ENCODE measurements at places on chromosomes 1 and 21.

GRCh38 chr1:195328102-195328501, 1280.1 kb downstream of the KCNT2 start:
- DNase-seq, result no peak

- no peak for DNase-seq
These were observed 32.2 kb downstream of the SLC30A7 start for GRCh38 chr1:100928128-100928527.

DNA sequence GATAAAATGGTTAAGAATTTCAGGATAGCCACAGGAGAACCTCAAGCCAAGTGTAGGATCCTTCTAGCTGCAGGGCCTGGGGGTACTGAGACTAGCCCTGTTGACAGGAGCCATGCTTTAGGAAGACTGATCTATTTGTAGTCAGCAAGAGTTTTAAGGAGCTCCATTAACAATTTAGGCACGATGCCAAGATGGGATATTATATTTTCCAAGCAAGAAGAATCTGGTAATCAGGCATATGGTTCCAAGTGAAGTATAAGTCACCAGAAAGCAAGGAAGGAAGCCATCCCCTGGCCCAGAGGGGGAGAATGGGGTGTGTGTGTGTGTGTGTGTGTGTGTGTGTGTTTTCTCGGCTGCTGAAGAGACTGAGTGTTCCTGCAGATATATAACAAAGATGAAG, 7.0 kb downstream of the IFNAR2 start:
- DNase-seq, result no peak

DNA sequence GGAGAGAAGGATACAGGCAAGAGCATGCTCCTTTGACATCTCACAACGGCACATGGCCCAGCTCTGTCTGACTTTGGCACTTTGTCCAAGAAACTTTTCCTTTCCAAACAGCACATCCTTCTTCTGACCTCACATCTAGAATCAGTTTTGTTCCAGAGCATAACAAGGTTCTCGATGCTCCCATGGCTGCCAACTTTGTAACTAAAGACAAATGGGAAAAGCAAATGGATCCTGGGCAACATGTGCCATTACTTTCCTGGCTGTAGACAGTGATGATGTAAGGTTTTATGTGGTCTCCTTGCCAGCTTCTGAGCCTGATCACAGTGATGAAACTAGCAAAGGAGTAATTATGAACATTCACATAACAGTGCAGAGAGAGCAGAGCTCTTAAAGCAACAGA, 171.8 kb upstream of the C1orf87 start:
- DNase-seq, result no peak

- no peak for DNase-seq
These were observed 68.0 kb downstream of the PDE9A start for GRCh38 chr21:42721341-42721824.

DNA sequence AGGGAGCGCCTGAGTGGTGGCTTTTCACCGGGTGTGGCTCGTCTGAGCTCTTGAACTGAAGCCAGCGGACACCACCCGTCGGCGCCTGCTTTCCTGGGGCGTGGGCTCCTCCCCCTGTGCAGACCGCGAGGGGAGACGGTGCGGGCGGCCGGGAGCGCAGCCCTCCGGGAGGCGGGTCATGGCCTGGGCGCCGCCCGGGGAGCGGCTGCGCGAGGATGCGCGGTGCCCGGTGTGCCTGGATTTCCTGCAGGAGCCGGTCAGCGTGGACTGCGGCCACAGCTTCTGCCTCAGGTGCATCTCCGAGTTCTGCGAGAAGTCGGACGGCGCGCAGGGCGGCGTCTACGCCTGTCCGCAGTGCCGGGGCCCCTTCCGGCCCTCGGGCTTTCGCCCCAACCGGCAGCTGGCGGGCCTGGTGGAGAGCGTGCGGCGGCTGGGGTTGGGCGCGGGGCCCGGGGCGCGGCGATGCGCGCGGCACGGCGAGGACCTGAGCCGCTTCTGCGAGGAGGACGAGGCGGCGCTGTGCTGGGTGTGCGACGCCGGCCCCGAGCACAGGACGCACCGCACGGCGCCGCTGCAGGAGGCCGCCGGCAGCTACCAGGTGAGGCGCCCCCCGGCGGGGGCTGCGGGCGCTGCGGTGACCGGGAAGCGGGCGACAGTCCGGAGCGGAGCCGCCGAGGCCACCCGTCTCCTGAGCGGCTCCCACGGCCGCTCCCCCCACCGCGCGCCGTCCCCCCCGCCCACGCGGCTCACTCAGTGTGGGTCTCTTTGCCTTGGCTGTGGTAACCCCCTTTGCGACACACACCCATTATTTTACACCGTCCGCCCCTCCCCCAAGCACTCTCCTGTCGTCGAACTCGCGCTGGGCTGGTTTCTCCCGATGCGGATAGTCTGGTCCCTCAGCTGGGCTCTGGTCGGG, at the start of gene TRIM58:
Gene TRIM58, plus strand, starts transcription at position 119 of the 916 bp plus-strand sequence. Its CDS starts 60 bp downstream, at position 179.
- DNase-seq, result no peak

DNA sequence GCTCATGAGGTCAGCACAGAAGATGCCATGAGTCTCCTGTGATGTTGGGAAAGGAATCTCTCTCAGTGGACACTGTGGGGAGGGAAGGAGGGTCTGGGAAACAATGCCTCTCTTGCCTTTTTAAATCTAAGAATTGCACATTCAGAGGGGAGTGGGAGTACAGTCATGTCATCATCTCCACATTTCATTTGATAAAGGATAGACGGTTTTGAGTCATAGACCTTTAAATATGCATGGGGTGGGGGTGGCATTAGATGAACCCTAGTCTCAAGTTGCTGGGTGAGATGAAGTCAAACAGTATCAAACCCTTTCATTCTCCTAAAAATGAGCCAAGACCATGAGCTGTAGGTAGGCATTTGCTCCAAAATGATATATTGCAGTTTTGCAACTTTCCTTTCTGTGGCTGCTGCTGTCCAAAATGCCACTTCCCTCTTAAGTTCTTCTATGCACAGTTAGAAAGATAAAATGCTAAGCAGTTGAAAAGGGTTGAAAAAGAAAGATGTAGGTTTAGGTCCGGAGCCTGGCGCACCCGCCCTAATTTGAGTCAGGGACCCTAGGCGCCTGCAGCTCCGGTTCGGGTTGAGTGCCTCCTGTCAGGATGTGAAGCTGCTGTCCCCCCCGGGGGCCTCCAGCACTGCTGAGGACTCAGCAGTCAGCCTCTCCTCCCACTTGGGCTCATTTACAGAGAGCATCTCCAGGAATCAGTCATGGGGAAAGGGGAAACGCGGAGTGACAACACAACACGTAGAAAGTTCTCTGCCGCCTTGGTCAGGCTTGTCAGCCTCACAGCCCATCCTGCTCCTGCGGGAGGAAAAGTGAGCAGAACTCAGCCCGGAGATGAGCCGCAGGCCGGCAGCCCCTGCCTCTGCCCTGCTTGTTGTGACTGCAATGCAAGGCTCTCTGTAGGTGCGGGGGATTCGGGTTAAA, 479.3 kb upstream of the RUNX1 start:
- DNase-seq, result no peak

GRCh38 chr1:204961765-204962419, 81.1 kb upstream of the CNTN2 start:
- no peak for DNase-seq

Measured in gastrocnemius medialis (tissue), 4 donors.